GM12864 (cell line): ENCODE measurements at places on chromosomes 13 and 19.

DNA sequence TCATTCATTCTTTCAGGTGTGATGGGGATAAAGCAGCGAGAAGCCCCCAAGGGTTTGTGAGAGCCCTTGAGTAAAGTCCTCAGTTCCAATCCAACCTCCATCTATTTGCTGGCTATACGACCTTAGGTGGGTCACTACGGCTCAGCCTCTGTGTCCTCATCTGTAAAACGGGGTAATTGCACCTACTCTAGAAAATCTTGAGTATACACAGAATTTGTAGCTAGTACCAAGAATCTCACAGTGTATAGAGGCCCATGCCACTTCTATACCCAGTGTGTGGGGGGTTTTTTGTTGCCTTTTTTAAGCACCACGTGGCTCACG, 406 bp upstream of the DNMT1 start:
- DNase-seq = no peak

DNA sequence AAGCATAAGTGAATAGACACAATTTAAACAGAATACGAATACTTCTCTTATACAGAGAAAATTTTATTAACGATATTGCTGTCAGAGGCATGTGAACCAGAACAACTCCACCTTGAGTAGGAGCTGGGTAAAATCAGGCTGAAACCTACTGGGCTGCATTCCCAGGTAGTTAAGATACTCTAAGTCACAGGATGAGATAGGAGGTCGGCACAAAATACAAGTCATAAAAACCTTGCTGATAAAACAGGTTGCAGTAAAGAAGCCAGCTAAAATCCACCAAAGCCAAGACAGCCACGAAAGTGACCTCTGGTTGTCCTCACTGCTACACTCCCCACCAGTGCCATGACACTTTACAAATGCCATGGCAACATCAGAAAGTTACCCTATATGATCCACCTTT, 49.2 kb upstream of the TRPC4 start:
- no peak for DNase-seq

- no peak for DNase-seq
Measured at GRCh38 chr13:42369071-42369797, 97.3 kb downstream of the AKAP11 start.

GRCh38 chr13:90968166-90968904, 379.2 kb upstream of the MIR17HG start:
- no peak for DNase-seq

DNA sequence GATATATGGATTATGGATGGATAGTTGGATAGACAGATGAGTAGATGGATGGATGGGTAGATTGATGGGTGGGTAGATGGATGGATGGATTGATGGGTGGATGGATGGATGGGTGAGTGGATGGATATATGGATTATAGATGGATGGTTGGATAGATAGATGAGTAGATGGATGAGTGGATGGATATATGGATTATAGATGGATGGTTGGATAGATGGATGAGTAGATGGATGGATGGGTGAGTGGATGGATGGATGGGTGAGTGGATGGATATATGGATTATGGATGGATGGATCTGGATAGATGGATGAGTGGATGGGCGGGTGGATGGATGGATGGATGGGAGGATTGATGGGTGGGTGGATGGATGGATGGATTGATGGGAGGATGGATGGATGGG, 36.4 kb upstream of the TNFAIP8L1 start:
- DNase-seq = no peak

DNA sequence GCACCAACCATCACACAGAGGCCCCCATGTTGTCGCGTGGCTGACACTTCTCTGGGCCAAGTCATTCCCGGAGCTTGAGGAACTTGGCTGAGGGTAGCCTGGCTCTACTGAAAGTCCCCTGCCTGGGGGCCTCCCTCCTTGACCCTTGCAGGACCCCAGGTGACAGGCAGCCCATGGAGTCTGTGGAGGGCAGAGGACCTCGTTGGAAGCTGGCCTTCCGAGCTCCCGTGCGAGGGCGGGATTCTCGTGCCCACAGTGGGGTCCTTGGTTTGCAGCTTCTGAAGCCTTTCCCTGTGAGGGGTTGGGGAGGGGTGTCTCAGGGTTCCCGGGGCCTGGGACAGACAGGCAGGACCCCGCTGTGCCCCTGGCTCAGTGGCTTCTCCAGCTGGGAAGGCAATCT, 16.4 kb downstream of the NMRK2 start:
- DNase-seq = no peak
